Lower lobe of right lung (tissue), 2 donors: ENCODE measurements at places on chromosomes 2 and 18. TPM values are rescaled to one million over a fixed set of nuclear protein-coding genes. Genes with fewer than 3 reads are reported as not detected.

The REG3A gene
- total RNA-seq = not detected

The HOXD10 gene
- not detected for total RNA-seq

The CPO gene
- not detected for total RNA-seq

The STK36 gene
- 41.1 TPM for total RNA-seq

The HOXD13 gene
- not detected for total RNA-seq

The IL18R1 gene
- 27.5 TPM for total RNA-seq

The PROKR1 gene
- total RNA-seq = not detected

The FAM98A gene
- 40.4 TPM for total RNA-seq

The SATB2 gene
- total RNA-seq = 5.0 TPM

The PDE11A gene
- total RNA-seq = 0.27 TPM

The MAP3K2 gene
- total RNA-seq = 78.4 TPM

The LRP2 gene
- 47.8 TPM for total RNA-seq

The OTX1 gene
- total RNA-seq = 0.27 TPM

The PIEZO2 gene
- total RNA-seq = 11.1 TPM

The DSC3 gene
- 0.24 TPM for total RNA-seq

The NFATC1 gene
- total RNA-seq = 21.4 TPM

The CYS1 gene
- total RNA-seq = 2.6 TPM

The ERFE gene
- total RNA-seq = not detected

The SLC23A3 gene
- 3.4 TPM for total RNA-seq

The SRD5A2 gene
- 1.2 TPM for total RNA-seq

The RHOB gene
- 176 TPM for total RNA-seq

The SNORC gene
- total RNA-seq = 0.53 TPM

The ABHD3 gene
- total RNA-seq = 32.0 TPM
